ENCODE measurements at places on chromosomes 7 and 10. TPM values are rescaled to one million over a fixed set of nuclear protein-coding genes. Genes with fewer than 3 reads are reported as not detected.

DNA sequence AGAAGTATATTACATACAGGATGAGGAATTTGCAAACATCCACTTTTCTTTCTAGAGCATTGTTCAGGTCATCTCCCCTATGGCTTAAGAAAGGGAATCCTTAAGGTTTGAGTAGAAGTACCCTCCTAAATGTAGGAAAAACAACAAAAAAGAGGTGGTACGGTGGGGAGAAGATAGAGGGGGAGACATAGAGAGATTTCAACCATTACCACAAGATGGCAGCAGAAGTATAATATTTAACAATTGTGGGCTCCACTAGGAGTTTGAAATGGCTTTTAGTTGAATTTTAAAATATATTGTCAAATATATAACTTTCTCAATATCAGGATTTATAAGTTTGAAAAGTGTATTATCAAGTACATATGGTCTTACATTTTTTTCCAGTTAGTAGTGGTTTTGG, 72.7 kb upstream of the PRKG1 start:
- DNase-seq = no peak

- no peak for DNase-seq
These were observed 8.6 kb downstream of the KCNH2 start for GRCh38 chr7:150969475-150969874.

DNA sequence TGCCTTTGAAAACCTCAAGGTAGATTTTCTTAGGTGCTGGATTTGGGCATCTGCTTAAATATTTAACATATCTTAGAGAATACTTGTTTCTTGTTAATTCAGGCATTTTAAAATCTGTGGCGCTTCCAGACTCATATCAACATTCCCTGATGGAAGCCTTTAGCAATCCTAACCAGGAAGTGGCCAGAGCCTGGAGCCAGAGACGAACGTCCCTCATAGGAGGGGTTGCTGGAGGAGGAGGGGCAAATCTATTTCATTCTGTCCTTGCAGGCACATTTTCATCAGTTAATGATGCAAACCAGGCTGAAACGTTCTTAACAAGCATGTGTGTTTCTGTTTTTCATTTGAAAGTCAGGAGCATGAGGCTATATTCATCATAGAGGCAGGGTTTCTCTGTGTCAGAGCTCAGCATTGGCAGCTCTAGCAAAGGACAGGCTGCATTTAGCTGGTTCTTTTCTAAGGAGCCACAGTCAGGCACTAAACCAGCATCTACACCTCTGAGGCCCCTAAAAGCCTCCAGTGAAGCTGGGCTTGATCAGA, 17.8 kb upstream of the IFIT2 start:
- DNase-seq = peak; percentile 85

Gene CD36
- polyA plus RNA-seq = 6.7 TPM

GRCh38 chr7:106485031-106485551, 175.9 kb downstream of the CCDC71L start:
- DNase-seq = no peak

DNA sequence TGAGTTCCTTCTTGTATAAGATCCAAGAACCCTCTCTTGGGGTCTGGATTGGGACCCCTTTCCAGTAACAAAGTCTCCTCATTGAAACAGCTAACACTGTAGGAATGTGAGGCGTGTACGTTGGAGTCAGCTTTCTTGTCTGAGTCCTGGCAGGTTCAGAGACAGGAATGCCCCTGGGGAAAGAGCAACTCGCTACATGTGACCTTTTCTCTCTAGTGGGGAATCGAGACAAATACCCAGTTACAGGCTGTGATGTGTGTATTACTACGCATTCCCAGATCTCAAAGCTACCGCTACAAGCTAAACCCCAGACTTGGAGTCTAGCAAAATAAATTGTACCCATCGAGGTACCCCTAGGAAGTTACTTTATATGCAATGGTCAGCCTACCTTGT, 85.6 kb upstream of the FRMD4A start:
- DNase-seq = no peak

Gene PARD3
- 21.1 TPM for polyA plus RNA-seq

Gene AKR1B15
- polyA plus RNA-seq = not detected

- DNase-seq = no peak
These were observed 3.3 kb downstream of the SKAP2 start for GRCh38 chr7:26861050-26861449.

Gene CALML5
- not detected for polyA plus RNA-seq

GRCh38 chr10:25382029-25382810, 207.4 kb downstream of the GPR158 start:
- DNase-seq = no peak

- no peak for DNase-seq
These were observed 189.6 kb upstream of the INHBA start for GRCh38 chr7:41892356-41893100.

- DNase-seq = no peak
These were observed 17.8 kb downstream of the SMO start for GRCh38 chr7:129205987-129206785.

- no peak for DNase-seq
These were observed 70.0 kb downstream of the AMPH start for GRCh38 chr7:38561166-38561565.

Measured in kidney (tissue), 22 donors.